ENCODE measurements at places on chromosomes 3 and 15.

- DNase-seq, result no peak
Observed at GRCh38 chr3:49506906-49507305, 36.8 kb downstream of the DAG1 start.

- no peak for DNase-seq
Observed at GRCh38 chr3:17013050-17013449, 128.3 kb downstream of the PLCL2 start.

- no peak for DNase-seq
Observed at GRCh38 chr3:44442596-44443309, 34.7 kb downstream of the ZNF445 start.

GRCh38 chr3:4476496-4476895 lies 9.4 kb upstream of the SUMF1 start:
- no peak for DNase-seq

- no peak for DNase-seq
Observed at GRCh38 chr15:81786776-81787175, 259.0 kb downstream of the MEX3B start.

DNA sequence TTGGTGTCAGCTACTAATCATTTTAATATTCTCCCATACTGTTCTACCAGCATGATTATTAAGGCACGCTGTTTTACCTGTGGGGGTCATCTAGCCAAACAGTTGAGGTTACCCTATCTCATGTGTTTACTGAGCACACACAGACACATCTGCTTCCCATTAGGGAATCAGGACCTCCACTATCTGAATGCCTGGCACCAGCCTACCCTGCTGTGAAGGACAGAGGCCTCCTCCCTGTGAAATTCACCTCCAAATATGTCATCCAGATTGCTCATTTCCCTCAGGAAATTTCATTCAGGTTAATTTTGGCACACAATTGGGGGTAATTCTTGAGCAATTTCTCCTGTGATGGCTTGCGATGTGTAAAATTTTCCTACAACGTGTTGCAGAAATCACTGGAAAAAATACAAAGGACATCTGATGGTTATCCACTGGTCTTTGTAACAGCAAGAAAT lies 155.6 kb upstream of the NR2E3 start:
- no peak for DNase-seq

- DNase-seq, result no peak
Observed at GRCh38 chr3:157683668-157684067, 180.5 kb upstream of the VEPH1 start.

DNA sequence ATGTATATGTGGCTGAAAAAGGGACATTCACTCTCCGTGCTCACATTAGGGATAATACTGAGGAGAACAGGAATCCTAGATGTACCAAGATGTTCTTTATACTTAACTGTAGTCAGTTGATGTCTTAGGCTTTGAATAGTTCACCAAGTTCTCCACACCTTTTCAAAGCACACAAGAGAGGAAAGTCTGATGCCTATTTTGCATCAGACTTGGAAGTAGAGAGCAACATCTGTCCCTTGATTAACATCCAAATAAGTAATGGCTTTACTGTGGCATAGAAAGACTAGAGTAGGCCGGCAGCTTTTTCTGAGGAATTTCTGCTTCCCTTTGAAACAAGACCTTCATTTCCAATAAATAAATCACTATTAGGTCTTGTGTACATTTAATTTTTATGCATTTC lies 34.0 kb downstream of the PIGB start:
- DNase-seq, result no peak

DNA sequence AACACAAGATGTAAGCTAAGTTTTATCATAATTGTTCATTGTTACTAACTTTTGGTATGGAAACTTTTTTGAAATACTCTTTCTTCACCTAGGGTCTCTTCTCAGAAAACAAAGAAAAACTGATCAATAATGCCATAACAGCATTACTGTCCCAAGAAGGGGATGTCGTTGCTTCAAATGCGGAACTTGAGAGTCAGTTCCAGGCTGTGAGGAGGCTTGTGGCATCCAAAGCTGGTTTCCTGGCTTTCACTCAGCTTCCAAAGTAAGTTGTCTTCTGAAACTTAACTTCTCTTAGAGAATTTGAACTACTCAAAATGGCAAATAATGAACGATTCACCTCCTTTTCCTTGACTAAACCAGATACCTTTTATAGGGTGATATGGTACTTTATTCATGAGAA lies 39.3 kb downstream of the DNAJC13 start:
- no peak for DNase-seq

All from right hindlimb (tissue), 1 donor.